ENCODE measurements at places on chromosomes 16 and 17.

DNA sequence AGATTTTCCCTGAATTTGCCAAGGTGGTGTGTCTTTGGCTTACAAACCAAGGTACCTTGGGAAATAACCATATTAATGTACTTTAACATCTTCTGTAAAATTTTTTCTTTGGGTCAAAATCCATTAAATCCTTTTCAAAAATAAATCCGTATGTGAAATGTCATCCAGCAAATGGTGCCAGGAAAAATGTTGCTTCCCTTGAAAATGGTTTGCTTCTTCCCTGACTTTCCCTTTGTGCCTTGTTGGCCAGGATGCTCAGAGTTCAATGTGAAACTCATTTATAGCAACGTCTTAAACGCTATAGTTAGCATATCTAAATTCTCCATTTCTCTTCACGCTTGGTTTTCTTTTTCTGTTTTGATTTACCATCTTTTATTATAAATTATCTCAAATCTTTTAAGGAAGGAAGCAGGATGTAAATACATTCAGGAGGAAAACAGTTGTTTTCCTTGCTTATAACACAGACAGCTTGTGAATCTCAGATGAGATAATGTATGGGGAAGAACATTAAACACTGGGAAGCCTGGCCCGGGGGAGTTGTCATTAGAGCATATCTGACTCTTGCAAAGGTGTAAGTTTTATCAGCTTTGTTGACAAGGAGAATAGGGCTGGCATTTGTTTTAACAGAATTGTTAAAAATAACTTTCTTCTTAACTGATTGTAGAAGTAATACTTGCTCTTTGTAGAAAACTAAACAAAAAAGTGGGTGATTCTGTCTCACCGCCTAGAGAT lies 42.1 kb downstream of the GPRC5B start:
- H3K4me3 ChIP-seq = no peak overlapping the region
- no peaks in the 10 kb centered on the region for H3K4me1 ChIP-seq
- no peak for DNase-seq
- no peaks in the 10 kb centered on the region for H3K27me3 ChIP-seq
- no peaks in the 10 kb centered on the region for H3K36me3 ChIP-seq

DNA sequence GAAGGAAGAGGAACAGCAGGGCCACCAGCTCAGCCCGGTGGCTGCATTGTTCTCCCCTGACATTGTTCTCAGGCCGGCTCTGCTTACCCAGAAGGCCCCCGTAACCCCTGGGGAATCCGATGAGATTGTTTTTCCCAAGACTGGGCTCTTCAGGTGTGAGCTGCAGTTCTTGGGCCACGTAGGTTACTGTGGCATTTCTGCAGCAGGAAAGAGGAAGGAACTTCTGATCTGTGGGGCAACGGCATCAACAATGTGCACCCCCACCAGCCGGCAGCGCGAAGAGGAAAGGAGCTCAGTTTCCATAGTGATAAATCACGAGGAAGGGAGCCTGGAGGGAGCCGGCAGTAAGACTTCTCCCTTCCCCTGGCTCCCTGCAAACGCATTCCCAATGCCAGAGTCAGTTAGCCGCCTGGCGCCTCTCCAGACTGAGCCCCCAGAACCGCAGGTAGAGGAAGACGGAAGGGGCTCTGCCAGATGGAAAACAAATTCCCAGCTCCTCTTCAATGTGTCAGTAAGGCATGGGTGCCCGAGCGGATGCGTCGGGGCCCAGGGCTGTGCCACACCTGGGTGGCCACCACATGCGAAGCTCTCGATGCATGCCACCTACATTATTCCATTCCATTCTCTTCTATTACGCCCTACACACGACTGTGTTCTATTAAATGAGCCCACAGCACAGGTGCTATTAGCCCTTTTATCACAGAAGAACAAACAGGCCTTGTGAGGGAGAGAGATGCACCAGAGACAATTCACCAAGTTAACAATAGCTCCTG lies 21.5 kb upstream of the PECAM1 start:
- no peaks in the 10 kb centered on the region for H3K27me3 ChIP-seq
- H3K4me1 ChIP-seq = no peaks in the 10 kb centered on the region
- DNase-seq = peak; percentile 43
- no peak overlapping the region for H3K27ac ChIP-seq
- H3K4me3 ChIP-seq = no peak overlapping the region

- H3K27ac ChIP-seq = no peak overlapping the region
- no peaks in the 10 kb centered on the region for H3K27me3 ChIP-seq
- no peak for DNase-seq
- no peaks in the 10 kb centered on the region for H3K36me3 ChIP-seq
- H3K4me1 ChIP-seq = no peaks in the 10 kb centered on the region
- H3K4me3 ChIP-seq = no peak overlapping the region
These were observed 13.6 kb downstream of the KIF19 start for GRCh38 chr17:74339537-74340195.

- H3K4me1 ChIP-seq = peaks cover 4% of the 10 kb centered on the region
- DNase-seq = no peak
- no peak overlapping the region for H3K4me3 ChIP-seq
- H3K36me3 ChIP-seq = no peaks in the 10 kb centered on the region
- no peak overlapping the region for H3K27ac ChIP-seq
These were observed 15.9 kb downstream of the CHMP1A start for GRCh38 chr16:89641458-89642119.

- H3K4me1 ChIP-seq = no peaks in the 10 kb centered on the region
- H3K27me3 ChIP-seq = no peaks in the 10 kb centered on the region
- peak overlapping the region; percentile 69 for H3K4me3 ChIP-seq
These were observed 390 bp upstream of the BBS2 start for GRCh38 chr16:56520251-56520577.

GRCh38 chr17:19461116-19461515 lies 50.1 kb downstream of the RNF112 start:
- no peaks in the 10 kb centered on the region for H3K4me1 ChIP-seq
- H3K27me3 ChIP-seq = no peaks in the 10 kb centered on the region
- H3K36me3 ChIP-seq = no peaks in the 10 kb centered on the region
- H3K27ac ChIP-seq = no peak overlapping the region

DNA sequence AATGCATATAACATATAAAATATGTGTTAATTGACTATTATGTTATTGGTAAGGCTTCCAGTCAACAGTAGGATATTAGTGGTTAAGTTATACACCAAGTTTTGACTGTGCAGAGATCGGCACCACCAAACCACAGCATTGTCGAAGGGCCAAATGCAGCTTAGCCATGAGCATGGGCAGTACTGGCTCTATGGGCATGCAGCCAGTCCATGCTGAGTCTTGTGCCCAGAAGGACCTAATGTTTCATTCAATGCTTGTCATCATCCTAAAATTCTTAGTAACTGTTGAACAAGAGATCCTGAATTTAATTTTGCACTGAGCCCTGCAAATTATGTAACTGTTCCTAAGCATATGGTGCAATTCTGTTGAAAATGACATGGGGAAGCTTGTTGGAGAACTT lies 233.4 kb upstream of the HS3ST3A1 start:
- H3K4me3 ChIP-seq = no peak overlapping the region
- no peak overlapping the region for H3K27ac ChIP-seq
- no peak for DNase-seq
- H3K27me3 ChIP-seq = no peaks in the 10 kb centered on the region
- H3K4me1 ChIP-seq = no peaks in the 10 kb centered on the region
- no peaks in the 10 kb centered on the region for H3K36me3 ChIP-seq

- no peak overlapping the region for H3K27ac ChIP-seq
- H3K27me3 ChIP-seq = no peaks in the 10 kb centered on the region
- H3K36me3 ChIP-seq = no peaks in the 10 kb centered on the region
These were observed 11.2 kb downstream of the RGS11 start for GRCh38 chr16:264440-264951.

DNA sequence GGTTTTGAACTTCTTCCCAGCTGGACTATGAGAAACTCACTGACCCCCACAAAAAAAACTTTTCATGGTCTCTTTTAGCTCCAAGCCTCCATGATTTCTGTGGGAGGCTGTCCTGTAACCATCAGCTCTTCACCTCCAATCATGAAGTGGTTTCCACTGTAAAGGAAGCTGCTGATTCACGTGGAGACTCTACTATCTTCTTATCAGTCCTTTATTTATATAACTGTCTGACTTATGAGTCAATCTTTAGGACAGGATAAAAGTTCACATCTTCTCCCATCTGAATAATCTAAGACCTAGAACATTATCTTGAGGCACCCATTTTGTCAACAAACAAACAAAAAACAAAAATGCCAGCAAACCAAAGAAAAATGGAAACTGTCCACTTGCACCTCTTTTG lies 409.9 kb downstream of the SLC39A11 start:
- H3K4me3 ChIP-seq = no peak overlapping the region
- H3K4me1 ChIP-seq = no peaks in the 10 kb centered on the region
- no peaks in the 10 kb centered on the region for H3K36me3 ChIP-seq

DNA sequence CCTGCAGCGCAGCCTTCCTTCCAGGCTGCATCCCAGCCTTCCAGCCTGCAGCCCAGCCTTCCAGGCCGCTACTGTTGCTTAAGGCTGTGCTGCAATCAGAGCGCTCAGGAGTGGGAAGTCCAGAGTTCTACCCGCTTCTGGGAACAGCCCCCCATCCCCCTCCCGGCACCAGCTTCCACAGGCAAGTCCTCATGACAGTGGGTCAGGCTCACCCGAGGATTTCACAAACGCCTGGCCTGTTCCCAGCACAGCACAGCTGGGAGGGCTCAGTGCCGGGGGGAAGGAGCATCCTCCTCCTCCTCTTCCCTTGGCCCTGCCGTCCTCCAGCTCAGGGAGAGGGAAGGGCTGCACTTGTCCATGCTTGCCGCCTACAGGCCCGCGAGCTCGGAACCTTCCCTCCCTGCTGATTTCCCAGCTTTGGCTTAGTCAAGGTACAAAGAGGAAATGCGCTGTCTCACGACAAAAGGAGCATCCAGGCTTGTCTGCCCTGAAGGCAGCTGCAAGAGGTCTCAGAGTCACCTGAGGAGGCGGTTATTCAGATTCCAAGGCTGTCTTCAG lies 8.3 kb downstream of the SOCS3 start:
- H3K36me3 ChIP-seq = no peaks in the 10 kb centered on the region
- no peak overlapping the region for H3K27ac ChIP-seq
- peaks cover 18% of the 10 kb centered on the region for H3K4me1 ChIP-seq
- DNase-seq = peak; percentile 72
- no peaks in the 10 kb centered on the region for H3K27me3 ChIP-seq

GRCh38 chr16:84985079-84986065 lies 26.0 kb downstream of the ZDHHC7 start:
- no peak overlapping the region for H3K4me3 ChIP-seq
- H3K4me1 ChIP-seq = peaks cover 10% of the 10 kb centered on the region
- DNase-seq = no peak

GRCh38 chr16:31110106-31111034 lies 2.2 kb downstream of the BCKDK start:
- no peaks in the 10 kb centered on the region for H3K27me3 ChIP-seq
- H3K4me3 ChIP-seq = no peak overlapping the region
- H3K36me3 ChIP-seq = no peaks in the 10 kb centered on the region
- no peak for DNase-seq
- H3K4me1 ChIP-seq = peaks cover 23% of the 10 kb centered on the region
- H3K27ac ChIP-seq = no peak overlapping the region

GRCh38 chr16:62638964-62639870 lies 603.0 kb upstream of the CDH8 start:
- no peak for DNase-seq
- no peak overlapping the region for H3K4me3 ChIP-seq
- H3K27ac ChIP-seq = no peak overlapping the region
- H3K4me1 ChIP-seq = no peaks in the 10 kb centered on the region
- H3K27me3 ChIP-seq = no peaks in the 10 kb centered on the region
- H3K36me3 ChIP-seq = no peaks in the 10 kb centered on the region

- no peaks in the 10 kb centered on the region for H3K36me3 ChIP-seq
- peak overlapping the region; percentile 29 for H3K27ac ChIP-seq
- H3K4me1 ChIP-seq = peaks cover 30% of the 10 kb centered on the region
- no peak overlapping the region for H3K4me3 ChIP-seq
These were observed 2.4 kb downstream of the TNRC6A start for GRCh38 chr16:24731722-24732419.

- DNase-seq = peak; percentile 38
- H3K27ac ChIP-seq = no peak overlapping the region
- H3K27me3 ChIP-seq = no peaks in the 10 kb centered on the region
- no peaks in the 10 kb centered on the region for H3K36me3 ChIP-seq
- no peak overlapping the region for H3K4me3 ChIP-seq
- H3K4me1 ChIP-seq = peaks cover 8% of the 10 kb centered on the region
These were observed 2.8 kb upstream of the PRKAR1A start for GRCh38 chr17:68509141-68510057.

GRCh38 chr16:10646581-10647263 lies 48.0 kb downstream of the TEKT5 start:
- peak; percentile 14 for DNase-seq
- H3K27ac ChIP-seq = no peak overlapping the region
- no peaks in the 10 kb centered on the region for H3K4me1 ChIP-seq
- no peaks in the 10 kb centered on the region for H3K27me3 ChIP-seq
- H3K4me3 ChIP-seq = no peak overlapping the region

- no peaks in the 10 kb centered on the region for H3K36me3 ChIP-seq
- no peaks in the 10 kb centered on the region for H3K4me1 ChIP-seq
- no peak for DNase-seq
- no peak overlapping the region for H3K4me3 ChIP-seq
These were observed 14.6 kb upstream of the HSBP1 start for GRCh38 chr16:83793179-83793578.

- peaks cover 7% of the 10 kb centered on the region for H3K36me3 ChIP-seq
- no peak overlapping the region for H3K4me3 ChIP-seq
- peaks cover 12% of the 10 kb centered on the region for H3K4me1 ChIP-seq
- H3K27me3 ChIP-seq = no peaks in the 10 kb centered on the region
- DNase-seq = no peak
- H3K27ac ChIP-seq = no peak overlapping the region
These were observed 9.8 kb downstream of the TMEM208 start for GRCh38 chr16:67236563-67237395.

- no peak for DNase-seq
- H3K27ac ChIP-seq = no peak overlapping the region
- H3K4me3 ChIP-seq = no peak overlapping the region
- no peaks in the 10 kb centered on the region for H3K36me3 ChIP-seq
- no peaks in the 10 kb centered on the region for H3K4me1 ChIP-seq
- no peaks in the 10 kb centered on the region for H3K27me3 ChIP-seq
These were observed 403.0 kb upstream of the ASIC2 start for GRCh38 chr17:33696102-33696501.

- no peak overlapping the region for H3K27ac ChIP-seq
- no peaks in the 10 kb centered on the region for H3K4me1 ChIP-seq
- no peak for DNase-seq
- H3K36me3 ChIP-seq = no peaks in the 10 kb centered on the region
- H3K27me3 ChIP-seq = no peaks in the 10 kb centered on the region
These were observed 9.8 kb downstream of the CHST6 start for GRCh38 chr16:75485230-75486013.

DNA sequence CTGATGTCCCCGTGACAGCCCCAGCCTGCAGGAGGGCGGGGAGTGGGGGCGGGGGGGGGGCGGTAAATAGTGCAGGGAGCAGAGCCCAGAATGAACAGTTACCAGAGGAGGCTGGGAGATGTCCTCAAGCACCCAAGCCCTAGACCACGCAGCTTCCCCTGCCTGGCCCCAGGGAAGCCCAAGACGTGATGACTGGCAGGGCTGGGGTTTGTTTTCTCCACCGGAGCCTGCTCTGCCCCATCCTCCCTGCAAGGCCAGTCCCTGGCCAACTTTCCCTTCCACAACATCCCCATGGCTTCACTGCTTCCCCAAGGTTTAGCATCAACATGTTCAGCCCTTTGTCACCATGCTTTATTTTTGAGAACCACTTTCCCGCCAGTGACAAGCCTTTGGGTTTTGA lies 1.4 kb upstream of the BEAN1 start:
- DNase-seq = no peak
- H3K4me3 ChIP-seq = no peak overlapping the region
- peaks cover 3% of the 10 kb centered on the region for H3K27me3 ChIP-seq
